Cerebellar nuclear complex (tissue), 1 donor: ENCODE measurements at places on chromosomes 2 and 18.

DNA sequence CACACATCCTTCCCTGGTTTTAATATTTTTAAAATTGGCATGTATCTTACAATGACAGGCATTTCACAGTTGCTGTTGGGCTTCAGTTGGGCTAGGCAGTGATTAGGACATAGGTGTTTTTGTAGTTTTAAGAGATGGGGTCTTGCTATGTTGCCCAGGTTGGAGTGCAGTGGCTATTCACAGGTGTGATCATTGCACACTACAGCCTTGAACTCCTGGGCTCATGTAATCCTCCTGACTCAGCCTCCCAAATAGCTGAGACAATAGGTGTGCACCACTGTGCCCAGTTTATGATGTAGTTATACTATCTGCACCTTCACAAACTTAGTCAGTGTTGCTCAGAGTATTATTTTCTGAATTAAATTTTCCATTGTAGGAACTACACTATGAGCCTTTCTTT lies 43.3 kb downstream of the PCARE start:
- no peak for DNase-seq

GRCh38 chr2:167946441-167946841 lies 301.0 kb downstream of the STK39 start:
- DNase-seq: no peak

GRCh38 chr2:32622570-32623310 lies 5.1 kb upstream of the TTC27 start:
- no peak for DNase-seq

- no peak for DNase-seq
These were observed 87.2 kb upstream of the ZFP36L2 start for GRCh38 chr2:43313642-43314017.

GRCh38 chr18:39345321-39345720 lies 1779.7 kb upstream of the CELF4 start:
- DNase-seq: no peak

- DNase-seq: no peak
These were observed 122.8 kb downstream of the OSBPL1A start for GRCh38 chr18:24274837-24275236.

DNA sequence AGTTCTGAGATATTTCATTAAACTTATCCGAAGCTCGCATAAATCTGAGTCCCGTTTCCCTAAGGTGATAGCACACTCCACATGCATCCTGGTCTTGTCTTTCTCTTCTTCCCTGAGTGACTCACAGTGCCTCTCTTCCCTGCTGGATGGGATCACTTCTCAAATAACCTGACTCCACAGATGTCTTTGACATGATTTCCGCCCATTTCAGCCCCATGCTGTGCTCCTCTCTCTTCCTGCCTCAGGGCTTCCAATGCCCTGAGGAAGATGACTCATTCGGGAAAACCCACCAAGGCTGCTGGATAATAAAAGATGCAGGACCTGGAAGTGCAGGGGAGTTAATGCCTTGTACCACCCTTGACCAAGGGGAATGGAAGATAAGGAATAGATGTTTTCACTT lies 441.7 kb upstream of the SOX11 start:
- DNase-seq: no peak

- no peak for DNase-seq
These were observed 111.5 kb upstream of the SULT1C3 start for GRCh38 chr2:108128249-108128648.

DNA sequence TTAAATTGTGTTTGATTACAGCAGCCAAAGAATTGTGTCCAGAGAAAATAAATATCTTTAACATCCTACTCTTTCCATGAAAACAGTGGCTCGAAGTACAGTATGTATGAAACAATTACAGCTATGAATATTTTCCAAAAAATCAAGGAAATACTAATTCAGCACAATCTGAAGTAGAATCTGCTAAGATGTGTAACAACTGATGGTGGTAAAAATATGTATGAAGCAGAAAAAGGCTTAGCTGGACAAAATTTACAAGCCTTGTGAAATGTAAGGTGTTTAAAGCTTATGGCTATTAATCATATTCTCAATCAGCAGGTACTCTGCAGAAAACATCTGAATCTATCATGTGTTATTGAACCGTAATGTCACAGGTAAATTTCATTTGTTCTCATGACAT lies 16.6 kb downstream of the DYM start:
- DNase-seq: no peak

GRCh38 chr2:241216211-241216761 lies 27.8 kb downstream of the ANO7 start:
- DNase-seq: no peak

- no peak for DNase-seq
These were observed 272.8 kb downstream of the CYRIA start for GRCh38 chr2:16392647-16393499.

- DNase-seq: no peak
These were observed 110.2 kb upstream of the RBBP8 start for GRCh38 chr18:22822841-22823508.

GRCh38 chr2:95384854-95385569 lies 17.5 kb upstream of the FAHD2A start:
- no peak for DNase-seq

- no peak for DNase-seq
These were observed 309.1 kb downstream of the TGIF1 start for GRCh38 chr18:3759099-3759498.

DNA sequence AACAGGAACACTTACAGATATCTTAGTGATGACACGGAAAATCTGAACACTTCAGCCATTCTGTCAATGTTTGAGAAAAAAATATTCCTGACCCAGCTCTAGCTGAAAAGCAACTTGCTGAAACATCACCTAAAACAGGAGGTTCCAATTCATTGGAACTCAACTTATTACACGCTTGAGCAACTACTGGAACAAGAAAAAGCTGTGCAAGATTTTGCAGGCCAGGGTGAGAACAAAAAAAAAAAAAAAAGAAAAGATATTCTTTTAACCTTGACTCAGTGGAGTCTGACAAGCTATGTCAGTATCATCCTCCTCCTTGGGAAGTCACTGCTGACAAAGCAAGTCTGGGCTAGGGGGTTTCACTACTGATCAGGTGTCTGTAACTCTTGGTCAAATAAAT lies 351.0 kb downstream of the SS18 start:
- no peak for DNase-seq

- no peak for DNase-seq
These were observed 36.3 kb downstream of the YWHAQ start for GRCh38 chr2:9594366-9595054.

DNA sequence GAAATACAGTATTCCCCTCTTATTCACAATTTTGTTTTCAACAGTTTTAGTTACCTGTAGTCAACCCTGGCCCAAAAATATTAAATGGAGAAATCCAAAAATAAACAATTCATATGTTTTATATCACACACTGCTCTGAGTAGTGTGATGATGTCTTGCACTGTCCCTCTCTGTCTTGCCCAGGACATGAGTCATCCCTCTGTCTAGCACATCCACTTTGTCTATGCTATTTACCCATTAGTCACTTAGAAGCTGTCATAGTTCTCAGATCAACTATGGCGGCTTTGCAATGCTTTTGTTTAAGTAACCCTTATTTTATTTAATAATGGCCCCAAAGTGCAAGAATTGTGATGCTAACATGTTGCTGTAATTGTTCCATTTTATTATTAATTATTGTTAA lies 380.6 kb upstream of the REG3G start:
- no peak for DNase-seq

DNA sequence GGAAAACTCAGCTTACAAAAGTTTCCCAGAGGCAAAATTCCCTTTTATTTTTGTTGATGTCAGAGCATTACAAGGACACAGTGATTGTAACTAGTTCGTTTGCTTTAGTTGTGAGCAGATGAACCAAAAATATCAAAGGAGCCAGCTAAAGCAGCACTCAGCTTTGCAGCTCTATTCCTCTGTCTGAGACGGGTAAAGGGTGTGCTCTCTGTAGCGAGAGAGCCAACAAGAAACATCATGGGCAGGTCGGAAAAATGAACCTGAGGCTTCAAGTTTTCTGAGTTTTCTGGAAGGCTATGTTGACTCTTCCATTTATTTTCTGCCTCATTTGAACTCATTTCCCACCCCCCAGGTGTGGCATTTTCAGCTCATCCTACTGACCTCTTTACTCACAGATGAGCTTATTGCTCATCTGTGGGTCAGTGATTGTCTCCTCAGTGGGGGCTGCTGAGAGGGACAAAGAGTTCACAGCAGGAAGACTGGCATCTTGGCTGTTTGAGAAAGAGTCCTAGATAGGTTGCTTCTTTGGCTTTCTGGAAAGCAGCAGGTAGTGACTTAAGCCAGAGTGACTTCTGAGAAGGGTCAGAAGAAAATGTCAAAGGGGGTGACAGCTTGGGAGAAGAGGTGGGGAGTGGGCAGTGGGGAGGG lies 66.6 kb upstream of the EPC2 start:
- no peak for DNase-seq

DNA sequence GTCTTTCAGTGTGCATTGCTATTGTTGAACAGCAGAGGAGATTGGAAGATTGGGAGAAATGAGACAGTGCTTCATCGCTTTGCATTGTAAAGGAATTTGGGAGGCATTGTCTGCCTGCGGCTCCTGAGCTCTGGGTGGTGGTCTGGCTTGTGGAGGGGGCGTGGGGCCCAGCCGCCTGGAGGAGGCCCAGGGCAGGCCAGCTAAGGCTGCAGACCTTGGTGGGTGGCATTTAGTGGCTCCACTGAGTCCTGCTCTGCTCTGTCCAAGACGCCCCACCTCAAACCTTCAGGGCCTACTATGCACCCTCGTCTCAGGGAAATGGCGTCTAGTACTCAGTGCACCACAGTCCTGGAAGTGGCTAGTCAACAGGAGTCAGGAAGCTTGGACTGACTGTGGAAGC lies 5.7 kb upstream of the HS1BP3 start:
- no peak for DNase-seq

- DNase-seq: no peak
These were observed 19.5 kb upstream of the HES6 start for GRCh38 chr2:238259061-238260020.

DNA sequence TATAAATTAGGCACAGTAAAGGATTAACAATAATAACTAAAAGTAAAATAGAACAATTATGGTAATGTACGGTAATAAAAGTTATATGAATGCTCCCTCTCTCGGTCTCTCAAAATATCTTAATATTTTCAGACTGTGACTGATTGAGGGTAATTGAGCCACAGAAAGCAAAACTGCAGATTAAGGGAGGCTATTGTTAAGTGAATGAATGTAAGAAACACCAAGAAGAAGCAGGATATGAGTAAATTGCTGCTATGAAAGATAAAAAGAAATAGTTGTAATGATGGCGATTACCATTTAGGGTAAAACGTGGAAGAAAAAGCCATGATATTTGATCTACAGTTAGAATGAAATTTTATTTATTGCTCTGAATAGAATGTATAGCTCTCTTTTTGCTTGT lies 24.1 kb downstream of the GULP1 start:
- DNase-seq: no peak

DNA sequence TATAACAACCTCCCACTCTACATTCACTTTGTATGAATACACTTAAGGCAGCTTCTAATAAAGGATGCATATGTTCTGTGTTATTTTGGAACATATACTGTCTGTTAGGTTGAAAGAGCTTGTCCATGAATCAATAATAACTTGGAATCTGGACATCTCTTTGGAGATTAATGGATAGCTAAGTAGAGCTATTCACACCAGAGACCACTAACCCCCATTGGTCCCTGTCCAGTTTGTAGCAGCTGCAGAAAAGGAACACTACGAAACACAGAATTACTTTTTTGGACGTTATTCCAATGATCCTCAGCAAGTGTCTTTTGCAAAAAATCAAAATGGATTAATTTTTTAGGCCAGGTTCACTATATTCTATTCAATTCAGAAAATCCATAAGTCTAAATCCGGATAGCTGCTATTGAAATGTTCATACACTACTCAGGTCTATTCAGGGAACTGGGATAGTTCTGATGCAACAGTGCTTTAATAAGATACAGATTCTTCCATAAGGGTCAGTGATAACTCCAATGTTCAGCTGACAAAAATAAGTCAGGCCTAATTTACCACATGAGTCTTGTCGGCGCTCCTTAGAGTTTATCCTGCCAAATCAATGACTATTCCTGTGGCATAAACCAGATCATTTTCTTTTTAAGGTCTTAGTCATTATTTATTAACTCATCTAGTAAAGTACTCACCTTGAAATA lies 44.2 kb downstream of the NRXN1 start:
- no peak for DNase-seq

DNA sequence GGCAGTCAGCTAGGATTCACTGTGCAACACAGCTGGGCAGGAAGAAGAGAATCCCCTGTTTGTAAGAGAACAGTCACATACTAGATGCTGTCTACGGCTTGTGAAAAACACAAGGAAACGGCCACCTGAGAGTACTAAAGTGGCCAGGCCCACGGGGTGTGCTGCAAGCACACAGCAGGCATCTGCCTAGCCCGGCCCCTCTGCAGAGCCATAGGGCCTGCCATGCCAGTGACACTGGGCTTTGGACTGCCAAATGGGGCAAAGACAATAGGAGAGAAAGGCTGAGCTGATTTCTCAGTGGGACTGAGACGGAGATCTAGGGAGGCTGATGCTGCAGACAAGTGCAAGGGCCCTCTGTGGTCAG lies 10.3 kb downstream of the TUBB6 start:
- DNase-seq: no peak

GRCh38 chr2:140841141-140841540 lies 1289.7 kb downstream of the LRP1B start:
- no peak for DNase-seq

DNA sequence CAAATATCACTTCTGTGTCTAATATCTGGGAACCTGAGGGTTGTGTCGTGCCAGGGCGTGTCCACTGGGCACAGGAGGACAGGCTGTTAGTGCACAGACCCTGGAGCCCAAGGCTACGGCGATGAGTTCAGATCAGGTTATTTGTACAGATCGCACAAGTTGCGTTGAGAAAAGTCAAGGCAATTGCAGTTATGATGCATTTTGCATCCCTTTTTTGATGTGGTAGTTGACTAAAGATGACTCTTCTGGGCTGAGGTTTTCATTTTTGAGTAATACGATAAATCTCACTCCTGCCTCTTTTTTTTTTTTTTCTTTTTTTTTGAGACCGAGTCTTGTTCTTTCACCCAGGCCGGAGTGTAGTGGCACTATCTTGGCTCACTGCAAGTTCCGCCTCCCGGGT lies 7.2 kb downstream of the RBFA start:
- no peak for DNase-seq

DNA sequence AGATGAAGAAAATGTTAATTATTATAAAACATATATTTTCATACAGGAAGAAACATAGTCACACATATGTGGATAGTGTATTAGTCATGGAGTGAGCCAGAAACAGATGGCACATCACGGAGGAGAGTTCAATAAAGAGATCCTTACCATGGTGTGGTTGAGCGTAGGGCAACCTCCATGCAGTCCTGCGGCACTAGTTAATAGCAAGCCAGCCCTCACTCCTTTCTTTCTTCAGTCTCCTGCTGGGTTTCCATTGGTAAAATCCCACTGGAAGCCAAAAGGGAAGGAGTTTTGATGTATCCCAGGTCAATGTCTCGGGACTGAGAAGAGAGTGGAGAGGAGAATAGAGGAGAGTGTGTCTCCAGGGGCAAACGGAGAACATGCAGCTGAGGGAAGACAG lies 328.1 kb downstream of the NR4A2 start:
- DNase-seq: no peak

- DNase-seq: no peak
These were observed 896.1 kb downstream of the CNTNAP5 start for GRCh38 chr2:124921191-124921590.

- DNase-seq: no peak
These were observed 21.9 kb downstream of the ARPC2 start for GRCh38 chr2:218238887-218239286.
